RWPE2 (cell line): ENCODE measurements at places on chromosomes 13 and 19.

DNA sequence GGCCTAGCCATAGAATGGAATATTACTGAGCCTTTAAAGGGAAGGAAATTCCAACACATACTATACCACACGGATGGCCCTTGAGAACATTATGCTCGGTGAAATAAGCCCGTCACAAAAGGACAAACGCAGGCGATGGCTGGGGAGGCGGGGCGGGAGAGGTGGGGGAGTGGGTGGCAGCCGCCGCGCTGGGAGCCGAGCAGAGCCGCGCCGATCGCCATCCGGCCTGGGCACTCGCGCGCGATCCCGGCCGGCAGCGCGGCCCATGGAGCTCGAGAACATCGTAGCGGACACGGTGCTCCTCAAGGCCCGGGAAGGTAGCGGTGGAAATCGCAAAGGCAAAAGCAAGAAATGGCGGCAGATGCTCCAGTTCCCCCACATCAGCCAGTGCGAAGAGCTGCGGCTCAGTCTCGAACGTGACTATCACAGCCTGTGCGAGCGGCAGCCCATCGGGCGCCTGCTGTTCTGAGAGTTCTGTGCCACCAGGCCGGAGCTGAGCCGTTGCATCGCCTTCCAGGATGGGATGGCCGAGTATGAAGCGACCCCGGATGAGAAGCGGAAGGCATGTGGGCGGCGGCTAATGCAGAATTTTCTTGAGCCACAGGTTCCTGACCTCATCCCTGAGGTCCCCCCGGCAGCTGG lies 140.1 kb downstream of the ZDHHC20 start:
- no peak for DNase-seq
- no peaks in the 10 kb centered on the region for H3K27me3 ChIP-seq
- H3K4me3 ChIP-seq, result no peak overlapping the region
- no peak overlapping the region for H3K27ac ChIP-seq
- no peaks in the 10 kb centered on the region for H3K4me1 ChIP-seq

- peaks cover 38% of the 10 kb centered on the region for H3K27me3 ChIP-seq
- DNase-seq, result no peak
These were observed 4.1 kb downstream of the ATP8A2 start for GRCh38 chr13:25375727-25376358.

DNA sequence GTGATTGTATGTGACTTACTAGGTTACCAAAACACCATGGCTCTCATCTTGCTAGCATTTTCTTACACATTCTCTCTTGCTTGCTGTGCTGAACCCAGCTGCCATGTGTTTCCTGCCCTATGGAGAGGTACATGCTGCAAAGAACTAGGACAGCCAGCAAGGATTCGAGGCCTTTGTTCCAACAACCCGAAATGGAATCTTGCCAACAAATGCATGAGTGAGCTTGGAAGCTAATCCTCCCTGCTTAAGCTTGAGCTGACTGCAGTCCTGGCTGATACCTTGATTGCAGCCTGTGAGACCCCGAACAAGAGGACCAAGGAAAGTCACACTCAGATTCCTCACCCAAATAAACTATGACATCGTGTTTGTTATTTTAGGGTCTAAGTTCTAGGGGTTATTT lies 651.2 kb downstream of the SLITRK6 start:
- DNase-seq, result no peak
- H3K27ac ChIP-seq, result no peak overlapping the region
- H3K36me3 ChIP-seq, result no peaks in the 10 kb centered on the region
- no peak overlapping the region for H3K4me3 ChIP-seq
- H3K27me3 ChIP-seq, result no peaks in the 10 kb centered on the region
- H3K4me1 ChIP-seq, result no peaks in the 10 kb centered on the region

GRCh38 chr13:80436571-80437169 lies 95.7 kb upstream of the SPRY2 start:
- no peaks in the 10 kb centered on the region for H3K27me3 ChIP-seq
- no peaks in the 10 kb centered on the region for H3K36me3 ChIP-seq
- no peaks in the 10 kb centered on the region for H3K4me1 ChIP-seq
- no peak overlapping the region for H3K27ac ChIP-seq
- H3K4me3 ChIP-seq, result no peak overlapping the region
- no peak for DNase-seq

GRCh38 chr13:90438576-90438975 lies 908.9 kb upstream of the MIR17HG start:
- no peaks in the 10 kb centered on the region for H3K4me1 ChIP-seq
- no peak overlapping the region for H3K4me3 ChIP-seq
- no peaks in the 10 kb centered on the region for H3K27me3 ChIP-seq
- no peak for DNase-seq
- H3K36me3 ChIP-seq, result no peaks in the 10 kb centered on the region

GRCh38 chr13:93264876-93265275 lies 38.3 kb downstream of the GPC6 start:
- H3K27ac ChIP-seq, result no peak overlapping the region
- no peak for DNase-seq
- H3K4me1 ChIP-seq, result peaks cover 34% of the 10 kb centered on the region
- H3K36me3 ChIP-seq, result no peaks in the 10 kb centered on the region

GRCh38 chr13:107348471-107348870 lies 780.5 kb upstream of the ARGLU1 start:
- no peaks in the 10 kb centered on the region for H3K4me1 ChIP-seq
- no peak overlapping the region for H3K4me3 ChIP-seq
- no peaks in the 10 kb centered on the region for H3K36me3 ChIP-seq
- no peak for DNase-seq

DNA sequence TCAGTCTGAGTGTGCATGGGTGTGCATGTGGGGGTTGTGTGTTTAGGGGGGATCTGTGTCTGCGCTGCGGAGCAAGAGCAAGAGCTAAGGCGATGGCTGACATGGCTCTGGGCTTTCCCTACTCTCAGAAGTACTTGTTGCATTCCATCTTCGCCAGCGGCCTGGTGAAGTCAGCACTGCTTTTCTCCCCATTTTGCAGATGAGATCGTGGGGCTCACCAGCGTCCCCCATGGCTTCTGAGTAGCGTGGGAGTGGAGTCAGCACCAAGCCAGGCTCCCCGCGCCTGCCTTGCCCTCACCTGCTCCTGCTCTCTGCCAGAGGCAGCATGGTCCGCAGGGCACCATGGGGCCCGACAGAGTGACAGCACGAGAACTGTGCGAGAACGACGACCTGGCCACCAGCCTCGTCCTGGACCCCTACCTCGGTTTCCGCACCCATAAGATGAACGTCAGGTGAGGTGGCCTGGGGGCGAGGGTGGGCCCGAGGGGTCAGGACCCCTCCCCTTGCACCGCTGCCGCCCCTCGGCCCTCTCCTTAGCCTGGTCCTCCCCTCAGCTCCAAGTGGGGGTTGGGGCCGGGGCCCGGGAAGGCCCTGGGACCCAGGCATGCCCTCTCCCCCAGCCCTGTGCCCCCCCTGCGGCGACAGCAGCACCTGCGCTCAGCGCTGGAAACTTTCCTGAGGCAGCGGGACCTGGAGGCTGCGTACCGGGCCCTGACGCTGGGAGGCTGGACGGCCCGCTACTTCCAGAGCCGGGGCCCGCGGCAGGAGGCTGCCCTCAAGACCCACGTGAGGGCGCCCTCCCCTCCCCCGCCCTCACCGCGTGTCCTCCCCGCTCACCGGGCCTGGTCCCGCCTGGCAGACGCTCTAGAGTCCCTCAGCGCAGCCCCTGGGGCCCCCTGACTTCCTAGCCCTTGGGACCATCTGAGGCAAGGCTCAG lies 2.2 kb downstream of the KMT5C start:
- H3K36me3 ChIP-seq, result peaks cover 13% of the 10 kb centered on the region; the same call in 1 of the 2 replicates
- DNase-seq, result no peak
- peak overlapping the region; percentile 80 for H3K27ac ChIP-seq

GRCh38 chr13:41960211-41960636 lies 685 bp downstream of the VWA8 start:
- no peaks in the 10 kb centered on the region for H3K36me3 ChIP-seq
- DNase-seq, result no peak
- H3K27ac ChIP-seq, result peak overlapping the region; percentile 70
- no peaks in the 10 kb centered on the region for H3K27me3 ChIP-seq
- H3K4me1 ChIP-seq, result peaks cover 24% of the 10 kb centered on the region

GRCh38 chr19:29971002-29971401 lies 29.0 kb downstream of the URI1 start:
- no peaks in the 10 kb centered on the region for H3K4me1 ChIP-seq
- no peak for DNase-seq
- H3K4me3 ChIP-seq, result no peak overlapping the region
- no peaks in the 10 kb centered on the region for H3K36me3 ChIP-seq
- H3K27ac ChIP-seq, result no peak overlapping the region

DNA sequence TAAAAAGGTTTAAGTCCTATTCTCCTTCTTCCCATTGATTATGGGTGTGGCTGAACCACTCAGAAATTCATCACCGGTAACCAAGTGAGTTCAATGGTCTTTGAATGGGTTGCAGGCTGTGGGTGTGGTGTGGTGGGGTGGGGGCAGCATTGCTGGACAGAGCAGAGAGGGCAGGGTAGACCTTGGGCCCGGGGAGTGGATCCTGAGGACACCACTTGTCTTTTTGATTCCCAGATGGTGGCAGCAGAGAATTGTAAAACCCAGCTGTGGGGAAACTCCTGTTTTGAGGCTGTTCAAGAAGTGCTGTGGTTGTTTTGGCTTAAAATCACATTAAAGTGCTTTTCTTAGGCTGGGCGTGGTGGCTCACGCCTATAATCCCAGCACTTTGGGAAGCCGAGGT lies 45.8 kb upstream of the RGCC start:
- no peaks in the 10 kb centered on the region for H3K4me1 ChIP-seq
- DNase-seq, result no peak
- H3K27ac ChIP-seq, result no peak overlapping the region
- H3K36me3 ChIP-seq, result no peaks in the 10 kb centered on the region

DNA sequence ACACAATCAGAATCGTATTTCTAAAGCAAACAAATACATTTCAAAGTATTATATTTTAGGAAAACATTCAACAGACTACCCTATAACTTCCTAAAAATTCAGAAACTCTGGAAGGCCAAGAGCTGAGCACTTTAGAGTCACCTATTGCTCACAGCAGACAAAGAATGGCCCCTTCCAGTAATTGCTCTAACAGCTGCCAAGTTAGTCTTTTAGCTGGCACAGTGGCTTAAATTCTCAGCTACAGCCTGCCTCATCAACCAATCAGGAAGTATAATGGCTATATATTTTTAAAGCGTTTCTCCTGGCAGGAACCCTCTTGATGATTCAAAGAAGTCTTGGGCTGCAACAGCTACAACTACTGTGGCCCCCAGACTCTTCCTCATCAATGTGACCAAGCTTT lies 14.9 kb upstream of the SLITRK5 start:
- no peaks in the 10 kb centered on the region for H3K36me3 ChIP-seq
- no peak overlapping the region for H3K27ac ChIP-seq
- no peak overlapping the region for H3K4me3 ChIP-seq
- no peak for DNase-seq

- no peaks in the 10 kb centered on the region for H3K36me3 ChIP-seq
- H3K27ac ChIP-seq, result no peak overlapping the region
- H3K4me3 ChIP-seq, result no peak overlapping the region
- H3K27me3 ChIP-seq, result no peaks in the 10 kb centered on the region
These were observed 1463.4 kb upstream of the PCDH20 start for GRCh38 chr13:62879071-62879470.

DNA sequence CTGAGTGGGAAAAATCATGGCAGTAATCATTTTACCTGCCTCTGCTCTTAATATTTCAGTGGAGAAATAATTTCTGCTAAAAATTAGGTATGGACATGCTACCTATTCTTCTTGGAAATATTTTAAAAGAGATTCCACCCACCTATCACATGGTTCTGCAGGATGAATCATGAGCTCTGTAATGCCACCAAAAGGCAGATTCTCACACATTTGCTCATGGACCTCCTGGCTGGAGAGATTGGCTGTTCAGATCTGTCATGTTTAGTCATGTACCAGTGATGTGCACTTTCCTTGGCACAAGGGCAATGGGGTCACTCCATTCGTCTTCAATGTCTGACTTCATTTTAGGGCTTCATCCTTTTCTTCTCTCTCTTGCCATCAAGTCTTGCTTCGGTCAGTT lies 101.8 kb upstream of the MBNL2 start:
- no peaks in the 10 kb centered on the region for H3K27me3 ChIP-seq
- no peak overlapping the region for H3K27ac ChIP-seq
- no peak overlapping the region for H3K4me3 ChIP-seq
- no peaks in the 10 kb centered on the region for H3K36me3 ChIP-seq
- peaks cover 45% of the 10 kb centered on the region for H3K4me1 ChIP-seq

DNA sequence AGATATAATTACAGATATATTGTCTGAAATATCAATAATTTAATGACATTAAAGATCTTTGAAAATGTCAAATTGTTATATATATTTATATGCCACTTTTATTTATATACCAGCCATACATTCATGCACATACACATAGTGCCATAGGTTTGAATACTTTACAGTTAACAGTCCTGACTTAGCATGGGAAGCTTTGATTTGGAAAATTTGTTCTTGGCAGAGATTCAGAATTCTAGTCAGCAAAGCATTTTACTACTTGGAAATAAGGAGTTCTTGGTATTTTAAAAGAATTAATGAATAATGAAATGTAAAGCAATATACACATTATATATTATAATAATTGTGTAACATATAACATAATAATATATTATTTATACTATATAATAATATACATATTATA lies 277.0 kb upstream of the PCDH20 start:
- no peak overlapping the region for H3K27ac ChIP-seq
- no peaks in the 10 kb centered on the region for H3K27me3 ChIP-seq
- no peaks in the 10 kb centered on the region for H3K36me3 ChIP-seq
- no peak overlapping the region for H3K4me3 ChIP-seq

DNA sequence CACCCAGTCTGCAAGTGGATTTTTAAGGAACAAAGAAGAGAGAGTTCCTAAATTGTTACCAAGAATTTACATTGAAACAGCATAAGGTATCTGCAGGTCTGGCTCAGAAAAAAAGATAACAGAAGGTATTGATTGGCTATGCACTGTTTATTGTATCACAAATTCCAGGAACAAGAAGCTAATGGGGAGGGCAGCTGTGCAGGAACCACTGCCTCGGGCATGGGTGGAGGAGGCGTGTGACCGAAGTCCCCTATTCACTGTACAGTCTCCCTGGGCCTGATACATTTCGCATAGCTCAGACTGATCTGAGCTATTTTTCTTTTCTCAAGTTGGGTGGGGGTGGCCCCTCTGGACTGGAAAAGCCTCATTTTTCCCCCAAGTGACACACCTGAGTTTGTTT lies 11.7 kb downstream of the NECTIN2 start:
- no peaks in the 10 kb centered on the region for H3K27me3 ChIP-seq
- no peak overlapping the region for H3K27ac ChIP-seq
- H3K4me3 ChIP-seq, result no peak overlapping the region
- DNase-seq, result no peak

DNA sequence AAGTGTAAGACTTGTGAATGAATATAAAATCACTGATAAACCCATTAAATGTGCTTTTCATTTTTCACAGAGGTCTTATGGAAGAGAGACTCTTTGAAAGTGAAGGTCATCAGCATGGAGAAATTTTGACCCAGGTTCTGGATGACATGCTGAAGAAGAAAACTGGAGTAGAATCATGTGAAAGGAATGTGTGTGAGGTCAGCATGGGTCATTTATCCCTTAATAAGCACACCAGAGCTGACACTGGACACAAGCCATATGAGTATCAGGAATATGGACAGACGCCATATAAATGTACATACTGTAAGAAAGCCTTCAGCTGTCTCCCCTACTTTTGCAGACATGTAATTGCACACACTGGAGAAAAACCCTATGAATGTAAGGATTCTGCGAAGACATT lies 29.0 kb downstream of the ZNF20 start:
- no peak overlapping the region for H3K27ac ChIP-seq
- no peak overlapping the region for H3K4me3 ChIP-seq
- no peaks in the 10 kb centered on the region for H3K36me3 ChIP-seq
